ENCODE measurements at places on chromosomes 12 and 14.

GRCh38 chr12:87008785-87009384 lies 752.7 kb upstream of the MGAT4C start:
- no peak for DNase-seq

- DNase-seq: no peak
Observed at GRCh38 chr12:49279706-49280159, 14.9 kb downstream of the TUBA1C start.

DNA sequence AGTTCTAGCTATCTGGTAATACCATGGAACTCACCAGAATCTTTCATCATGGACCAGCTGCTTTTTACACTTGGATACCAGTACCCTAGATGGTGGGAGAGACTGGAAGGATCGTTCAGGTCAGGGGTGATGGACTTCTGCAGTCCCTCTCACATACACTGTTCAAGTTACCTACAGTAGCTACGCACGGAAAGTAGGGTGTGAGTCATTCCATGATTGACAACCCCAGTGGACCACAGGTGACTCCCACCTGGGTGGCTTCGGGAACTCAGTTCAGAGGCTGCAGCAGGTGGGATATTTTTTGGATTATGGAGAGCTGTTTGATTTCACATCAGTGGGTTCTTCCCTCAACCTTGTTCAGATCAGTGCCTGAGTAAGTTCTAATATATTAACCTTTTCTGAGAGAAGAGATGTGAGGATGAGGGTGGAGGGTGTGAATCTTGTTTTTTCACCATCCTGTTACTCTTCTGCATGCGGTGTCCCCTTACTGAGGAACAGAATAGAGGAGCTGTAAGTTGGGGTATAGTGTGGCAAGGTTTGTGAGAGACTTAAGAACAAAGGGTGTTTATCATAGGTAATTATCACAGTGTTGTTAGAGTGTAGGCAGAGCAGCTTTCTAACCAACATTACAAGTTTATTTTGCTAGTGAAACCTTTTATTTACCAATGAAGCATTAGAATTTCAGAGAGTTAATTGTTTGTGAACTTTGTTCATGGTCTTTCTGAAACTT lies 39.6 kb downstream of the PRKCH start:
- DNase-seq: no peak

- no peak for DNase-seq
Observed at GRCh38 chr12:111203446-111203845, 165.4 kb downstream of the PHETA1 start.

DNA sequence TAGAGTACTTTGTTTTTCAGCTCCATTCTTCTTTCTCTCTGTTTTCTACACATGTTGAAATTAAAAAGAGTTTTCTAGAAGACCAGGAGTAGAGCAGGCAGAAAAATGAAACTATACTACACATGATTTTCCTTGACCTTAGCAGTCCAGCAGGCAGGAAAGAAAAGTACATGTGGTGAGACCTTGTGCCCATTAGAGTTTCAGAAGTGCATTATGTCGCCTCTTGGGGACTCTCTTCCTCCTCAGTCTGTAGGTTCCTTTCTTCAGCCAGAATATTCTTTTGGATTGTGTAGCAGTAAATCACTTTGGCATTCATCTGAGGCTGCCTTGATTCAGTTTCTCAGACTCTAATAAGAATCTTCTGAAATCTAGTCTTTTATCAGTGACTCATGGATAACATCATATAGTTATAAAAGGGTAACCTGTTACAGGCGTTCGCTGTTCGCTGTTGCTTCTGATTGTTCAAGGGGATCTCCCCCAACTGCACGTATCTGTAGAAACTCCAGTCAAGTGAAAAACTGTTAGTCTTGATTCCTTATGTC lies 161.8 kb downstream of the ANO4 start:
- no peak for DNase-seq

DNA sequence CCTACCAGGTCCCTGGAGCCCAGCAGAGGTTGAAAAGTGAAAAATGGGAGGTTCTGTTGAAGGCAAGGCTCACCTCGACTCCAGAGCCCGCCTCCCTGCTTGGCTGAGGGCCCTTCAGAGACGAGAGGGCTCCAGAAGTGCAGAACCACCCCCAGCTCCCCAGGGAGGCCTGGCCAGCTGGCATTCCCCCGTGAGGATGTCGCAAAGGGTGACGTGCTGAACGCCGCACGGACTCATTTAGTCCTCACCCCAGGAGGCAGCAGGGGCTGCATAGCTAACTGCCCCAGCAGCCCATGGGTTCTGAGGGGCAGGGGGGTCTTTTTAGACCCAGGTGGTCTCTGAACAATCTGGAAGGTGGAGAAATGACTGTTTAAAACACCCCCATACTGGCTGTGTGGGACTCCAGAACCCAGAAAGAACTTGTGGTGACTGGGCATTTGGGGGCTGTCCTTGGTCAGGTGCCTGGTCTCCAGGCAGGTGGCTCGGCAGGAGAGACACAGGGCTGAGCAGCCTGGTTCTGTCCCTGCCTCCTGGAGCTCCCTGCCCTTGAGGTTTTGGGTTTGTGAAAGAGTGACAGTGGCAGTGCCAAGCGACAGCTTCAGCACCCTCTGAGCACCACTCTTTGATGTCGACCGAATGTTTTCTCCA lies 32.0 kb downstream of the ANAPC7 start:
- peak; percentile 25 for DNase-seq

DNA sequence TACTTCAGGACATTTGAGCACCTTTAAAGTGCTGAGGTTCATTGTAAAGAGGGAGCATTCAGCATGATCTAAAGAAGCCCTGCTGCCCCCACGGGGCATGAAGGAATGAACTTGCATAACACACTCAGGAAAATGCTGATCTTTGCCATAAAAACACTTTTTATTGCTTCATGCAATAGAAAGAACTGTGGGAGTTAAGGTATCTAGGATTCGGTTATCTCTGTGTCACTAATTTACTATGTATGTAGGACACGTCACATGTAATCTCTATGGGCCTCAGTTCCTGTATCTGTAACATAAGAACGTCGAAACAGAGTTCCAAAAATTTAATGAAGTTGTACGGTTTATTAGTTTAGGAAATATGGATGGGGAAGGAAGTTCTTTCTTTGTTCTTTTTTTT lies 33.0 kb downstream of the BTBD7 start:
- DNase-seq: no peak

GRCh38 chr12:108799401-108800243 lies 57.8 kb downstream of the SSH1 start:
- DNase-seq: no peak

DNA sequence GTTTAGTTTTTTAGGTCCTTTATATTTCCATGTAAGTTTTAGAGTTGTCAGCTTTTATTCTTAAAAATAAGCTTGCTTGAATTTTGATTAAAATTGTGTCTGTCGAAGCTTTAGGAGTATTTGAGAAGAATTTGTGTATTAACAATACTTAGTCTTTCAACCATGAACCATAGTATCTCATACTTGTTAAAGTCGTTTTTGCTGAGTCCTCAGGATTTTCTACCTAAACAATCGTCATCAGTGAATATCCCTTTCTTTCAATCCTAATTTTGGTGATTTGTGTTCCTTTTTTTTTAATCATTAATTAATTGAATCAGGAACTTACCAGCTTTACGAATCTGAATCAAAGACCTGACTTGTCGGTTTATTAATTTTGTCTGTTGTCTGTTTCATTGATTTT lies 18.2 kb downstream of the CAND1 start:
- DNase-seq: no peak

GRCh38 chr12:41521872-41522379 lies 333.8 kb downstream of the PDZRN4 start:
- DNase-seq: no peak

DNA sequence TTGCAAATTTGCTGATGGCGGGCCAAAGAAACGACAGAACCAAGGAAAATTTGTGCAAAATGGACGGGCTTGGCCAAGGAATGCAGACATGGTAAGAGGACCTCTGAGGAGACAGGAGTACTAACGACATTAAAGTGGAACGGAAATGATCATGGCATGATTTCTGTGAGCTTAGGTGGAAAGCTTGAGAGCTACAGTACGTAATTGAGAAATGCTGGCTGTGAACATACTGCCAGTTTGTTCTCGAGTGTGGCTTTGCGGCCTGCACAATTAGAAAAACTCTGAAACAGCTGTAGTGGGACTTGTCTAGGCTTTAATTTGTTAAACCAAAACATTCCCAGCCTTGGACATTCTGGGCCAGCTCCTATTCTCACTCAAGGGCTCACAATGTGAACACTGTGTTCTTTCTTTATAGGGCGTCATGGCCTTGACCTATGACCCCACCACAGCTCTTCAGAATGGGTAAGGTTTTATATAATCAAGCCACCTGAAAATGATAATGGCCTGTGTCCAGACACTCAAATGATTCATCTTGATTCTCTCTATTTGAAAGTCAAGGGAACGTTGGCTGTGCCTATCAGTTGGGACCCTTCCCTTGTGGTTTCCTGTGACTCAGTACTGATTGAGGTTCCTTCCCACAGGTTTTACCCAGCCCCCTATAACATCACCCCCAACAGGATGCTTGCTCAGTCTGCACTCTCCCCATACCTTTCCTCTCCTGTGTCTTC lies 48.5 kb downstream of the BAZ2A start:
- no peak for DNase-seq

- DNase-seq: no peak
Observed at GRCh38 chr12:18951218-18951617, 178.3 kb upstream of the PLEKHA5 start.

DNA sequence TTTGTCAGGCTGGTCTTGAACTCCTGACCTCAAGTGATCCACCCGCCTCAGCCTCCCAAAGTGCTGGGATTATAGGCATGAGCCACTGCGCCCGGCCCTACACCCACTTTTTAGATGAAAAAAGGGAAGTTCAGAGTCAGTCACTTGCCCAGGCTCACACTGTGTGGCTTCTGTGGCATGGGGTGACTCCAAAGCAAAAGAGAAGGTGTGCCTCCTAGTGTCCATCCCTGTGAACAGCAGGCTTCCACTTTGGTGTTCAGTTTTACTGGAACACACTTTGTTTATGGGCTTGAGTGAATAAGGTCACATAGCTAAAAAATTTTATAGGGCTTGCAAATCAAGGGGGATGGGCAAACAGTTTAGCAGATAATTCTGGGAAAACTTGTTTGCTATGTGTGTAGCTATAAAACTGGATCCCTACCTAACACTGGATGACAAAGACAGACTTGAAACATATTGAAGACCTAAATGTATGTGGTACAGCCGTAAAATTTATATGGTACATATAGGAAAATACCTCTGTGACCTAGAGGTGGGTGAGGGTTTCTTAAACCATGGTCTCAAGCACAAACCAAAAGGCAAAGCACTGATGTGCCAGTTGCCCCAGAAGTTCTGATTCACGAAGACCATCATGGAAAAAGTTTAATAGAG lies 54.9 kb downstream of the EID3 start:
- no peak for DNase-seq

GRCh38 chr12:67911275-67911600 lies 78.0 kb upstream of the IFNG-AS1 start:
- no peak for DNase-seq

DNA sequence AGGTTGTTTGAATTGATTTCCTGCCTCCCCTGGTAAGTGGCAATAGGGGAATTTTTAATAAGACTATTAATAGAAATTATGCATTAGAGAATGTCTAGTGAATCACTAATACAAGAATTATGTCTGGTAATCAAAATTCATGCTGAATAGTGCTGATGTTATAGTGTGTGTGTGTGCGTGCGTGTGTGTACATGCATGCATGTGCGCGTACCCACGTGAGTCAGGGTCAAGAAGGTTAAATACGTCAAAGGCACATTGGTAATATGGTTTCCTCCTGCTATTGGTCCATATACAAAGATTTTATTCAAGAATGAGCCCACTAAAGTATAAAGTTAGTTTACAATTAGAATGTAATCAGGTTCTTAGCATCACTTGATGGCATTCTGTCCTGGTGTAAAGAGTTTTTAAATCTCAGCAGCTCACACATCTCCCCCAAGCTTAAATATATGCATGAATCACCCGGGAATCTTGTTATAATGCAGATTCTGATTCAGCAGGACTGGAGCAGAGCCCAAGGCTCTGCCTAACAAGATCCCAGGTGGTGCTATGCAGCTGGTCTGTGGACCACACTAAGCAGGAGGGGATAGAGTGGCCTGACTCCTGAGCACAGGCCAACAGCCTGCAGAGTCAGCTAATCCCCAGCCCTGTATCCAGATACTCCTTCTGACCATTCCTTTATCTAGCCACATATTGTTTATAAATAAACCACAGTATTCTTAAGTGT lies 43.9 kb downstream of the TTC9 start:
- no peak for DNase-seq

DNA sequence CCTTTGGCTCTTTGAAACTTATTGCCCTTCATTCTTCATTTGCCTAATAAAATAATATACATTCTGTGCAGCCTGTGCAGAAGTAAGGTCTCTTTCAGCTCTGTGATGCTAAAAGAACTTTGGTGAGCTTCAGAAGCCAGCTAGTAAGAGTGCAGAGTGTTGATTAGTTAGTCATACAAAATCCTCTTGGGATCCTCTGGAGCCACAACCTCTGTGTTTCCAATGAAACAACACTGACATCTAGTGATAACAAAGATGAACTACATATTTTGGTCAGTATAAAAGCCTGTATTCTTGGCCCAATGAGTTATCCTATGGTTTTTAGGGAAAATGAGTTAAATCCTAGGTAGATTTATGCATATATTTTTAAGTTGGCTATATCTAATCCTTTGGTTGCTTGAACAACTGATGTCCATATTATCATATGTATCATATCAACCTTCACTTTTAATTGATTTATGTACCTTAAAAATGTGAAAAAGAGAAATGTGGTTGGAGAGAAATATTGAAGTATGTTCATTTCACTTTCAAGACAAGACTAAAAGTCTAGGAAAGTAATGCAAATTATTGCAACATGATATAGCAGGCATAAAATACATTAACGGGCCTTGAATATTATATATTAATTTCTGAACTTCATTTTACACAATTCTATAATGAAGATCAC lies 158.4 kb downstream of the KLHL28 start:
- DNase-seq: peak; percentile 31

GRCh38 chr12:52976574-52977071 lies 27.7 kb downstream of the KRT18 start:
- no peak for DNase-seq

- DNase-seq: no peak
Observed at GRCh38 chr12:10094646-10095395, 4.0 kb downstream of the CLEC1A start.

GRCh38 chr12:39503439-39503838 lies 60.5 kb upstream of the KIF21A start:
- no peak for DNase-seq

GRCh38 chr14:32694795-32695449 lies 243.8 kb upstream of the NPAS3 start:
- DNase-seq: no peak

GRCh38 chr14:22557846-22558220 lies 31.2 kb downstream of the DAD1 start:
- DNase-seq: no peak

DNA sequence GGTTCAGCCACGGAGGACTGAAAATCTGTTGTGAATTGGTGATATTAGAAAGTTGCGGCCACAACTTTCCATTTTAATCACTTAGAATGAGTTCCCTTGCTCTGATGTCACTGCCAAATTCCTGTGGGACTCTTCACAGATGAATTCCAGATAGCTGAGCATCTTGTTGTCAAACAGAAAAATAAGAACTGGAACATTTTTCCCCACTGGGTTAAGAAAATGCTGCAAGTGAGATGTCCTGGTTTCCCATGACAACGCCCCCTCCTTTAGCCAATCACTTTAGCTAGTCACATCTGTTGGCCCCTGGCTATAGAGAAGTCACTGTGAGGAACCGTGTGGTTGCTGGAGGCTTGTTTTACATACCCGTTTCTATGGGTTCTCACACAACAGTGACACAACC lies 135.9 kb downstream of the KTN1 start:
- DNase-seq: no peak

All from NCI-H187 treated with DMSO at 0.1 percent for 48 hours (cell line).